Stimulated activated CD8-positive, alpha-beta memory T cell treated with anti-CD3 and anti-CD28 coated beads, Interleukin-15, amount 100 ng/mL, for 1 hour (primary cell): ENCODE measurements at places on chromosomes 3 and 15.

DNA sequence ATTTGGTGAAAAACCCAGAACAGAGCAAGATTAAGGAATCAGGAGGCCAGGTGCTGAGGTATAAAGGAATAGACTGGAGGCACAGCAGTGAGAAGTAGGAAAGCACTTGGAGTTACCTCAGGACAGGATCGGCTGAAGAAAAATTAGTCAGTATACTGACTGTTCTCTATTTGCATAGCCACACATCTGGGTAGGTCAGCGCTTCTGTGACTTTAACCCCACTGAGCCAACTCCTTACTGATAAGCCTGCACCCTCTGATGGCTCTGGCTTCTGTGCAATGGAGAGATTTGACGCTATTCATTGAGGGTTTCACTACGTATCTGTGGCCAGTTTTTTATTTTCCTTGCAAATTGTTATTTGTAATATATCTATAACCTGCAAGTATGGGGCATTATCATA, 22.3 kb downstream of the MECOM start:
- no peak for DNase-seq

DNA sequence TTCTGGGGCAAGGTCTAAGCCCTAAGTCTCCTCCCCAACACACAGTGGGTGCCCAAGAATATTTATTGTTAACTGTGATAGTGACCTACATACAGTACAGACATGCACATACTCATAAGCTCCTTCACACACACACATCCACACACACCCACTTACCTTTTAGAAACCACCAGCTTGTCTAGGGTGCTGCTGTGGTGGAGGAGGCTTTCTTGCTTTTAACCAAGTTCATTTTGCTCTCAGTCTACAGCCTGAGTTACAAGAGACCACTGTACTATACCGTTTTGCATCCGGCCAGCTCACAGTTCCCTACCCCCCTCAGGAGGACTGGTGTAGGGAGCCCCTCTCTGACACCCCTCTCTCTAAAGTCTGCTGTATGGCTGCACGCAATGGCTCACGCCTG, 16.7 kb downstream of the DAPK2 start:
- no peak for DNase-seq

- no peak for DNase-seq
These were observed 26.6 kb upstream of the FLNB start for GRCh38 chr3:57981483-57982087.

DNA sequence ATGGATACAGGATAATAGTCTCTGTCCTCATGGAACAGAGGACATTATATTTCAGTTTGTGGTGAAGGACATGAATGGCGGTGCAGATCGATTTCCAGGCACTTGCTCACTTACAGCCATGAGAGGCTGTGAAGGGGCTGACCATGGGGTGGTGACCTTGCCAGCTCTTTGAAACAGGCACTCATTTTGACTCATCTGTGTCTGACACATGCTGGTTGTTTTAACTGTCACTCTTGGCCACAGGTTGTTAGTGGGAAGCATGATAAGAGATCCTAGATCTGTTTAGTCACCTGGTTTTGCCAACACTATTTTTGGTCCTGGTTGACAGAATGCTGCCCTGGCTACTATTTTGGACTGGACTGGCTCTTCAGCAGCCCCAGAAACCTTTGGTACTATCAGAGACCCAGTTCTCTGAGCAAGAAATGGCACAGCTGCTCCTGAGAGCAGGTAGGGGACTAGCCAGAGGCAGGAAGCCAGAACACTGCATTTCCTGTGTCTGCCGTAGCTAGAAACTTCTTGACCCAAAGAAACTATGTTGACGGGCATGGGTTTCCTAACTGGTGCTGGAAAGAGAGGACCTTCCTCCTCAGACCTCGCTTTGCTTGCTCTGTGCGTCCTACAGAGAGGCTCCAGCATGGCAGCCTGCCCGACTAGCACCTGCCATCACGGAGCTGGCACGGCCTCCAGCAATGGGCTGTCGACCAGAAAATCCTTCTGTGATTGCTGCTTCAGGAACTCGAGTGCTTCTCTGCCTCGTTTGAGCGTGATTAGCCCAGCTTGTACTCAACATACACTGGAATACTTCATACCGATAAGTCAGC, 6.3 kb downstream of the PXYLP1 start:
- no peak for DNase-seq

DNA sequence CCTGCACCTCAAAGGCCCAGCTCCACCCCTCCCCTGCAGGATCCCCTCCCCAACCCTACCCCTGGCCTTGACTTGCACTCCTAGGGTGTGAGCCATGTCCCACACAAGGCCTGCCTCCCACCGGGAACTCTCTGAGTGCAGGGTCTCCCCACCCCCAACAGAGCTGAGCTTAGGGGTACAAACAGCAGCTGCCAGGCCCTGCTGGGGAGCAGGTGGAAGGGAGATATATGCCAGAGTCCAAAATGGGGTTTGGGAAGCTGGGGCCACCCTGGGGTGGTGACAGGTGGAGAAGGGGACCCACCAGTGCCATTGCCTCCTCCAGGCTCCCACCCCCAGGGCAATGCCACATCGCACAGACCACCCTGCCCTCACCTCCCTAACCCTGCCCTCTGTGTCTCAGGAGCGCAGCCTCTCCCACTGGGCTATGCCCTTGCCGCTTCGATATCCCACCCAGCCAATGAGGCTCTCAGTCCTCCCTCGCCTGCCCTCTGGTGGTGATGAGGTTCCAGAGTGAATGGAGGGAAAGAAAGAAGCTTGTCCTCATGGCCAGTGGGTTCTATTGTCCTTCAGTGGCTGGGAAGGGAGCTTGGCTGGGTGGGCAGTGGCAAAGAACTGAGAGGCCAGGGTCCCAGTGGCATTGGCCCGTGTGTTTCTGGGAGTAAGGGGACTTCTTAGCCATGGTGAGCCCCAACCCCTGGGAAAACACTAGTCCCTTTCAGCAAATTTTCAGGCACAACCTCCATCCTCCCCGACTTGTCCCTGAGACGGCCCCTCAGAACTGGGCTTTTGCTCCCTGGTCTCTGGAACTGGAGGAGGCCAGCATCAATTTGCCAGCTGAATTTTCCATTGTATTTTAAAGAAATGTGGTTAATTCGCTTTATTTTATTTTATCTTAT, 46.8 kb downstream of the CYP11A1 start:
- no peak for DNase-seq

- DNase-seq = no peak
These were observed 63.9 kb upstream of the BBX start for GRCh38 chr3:107458871-107459270.

- DNase-seq = no peak
These were observed 396.6 kb downstream of the RBMS3 start for GRCh38 chr3:29677421-29677820.

DNA sequence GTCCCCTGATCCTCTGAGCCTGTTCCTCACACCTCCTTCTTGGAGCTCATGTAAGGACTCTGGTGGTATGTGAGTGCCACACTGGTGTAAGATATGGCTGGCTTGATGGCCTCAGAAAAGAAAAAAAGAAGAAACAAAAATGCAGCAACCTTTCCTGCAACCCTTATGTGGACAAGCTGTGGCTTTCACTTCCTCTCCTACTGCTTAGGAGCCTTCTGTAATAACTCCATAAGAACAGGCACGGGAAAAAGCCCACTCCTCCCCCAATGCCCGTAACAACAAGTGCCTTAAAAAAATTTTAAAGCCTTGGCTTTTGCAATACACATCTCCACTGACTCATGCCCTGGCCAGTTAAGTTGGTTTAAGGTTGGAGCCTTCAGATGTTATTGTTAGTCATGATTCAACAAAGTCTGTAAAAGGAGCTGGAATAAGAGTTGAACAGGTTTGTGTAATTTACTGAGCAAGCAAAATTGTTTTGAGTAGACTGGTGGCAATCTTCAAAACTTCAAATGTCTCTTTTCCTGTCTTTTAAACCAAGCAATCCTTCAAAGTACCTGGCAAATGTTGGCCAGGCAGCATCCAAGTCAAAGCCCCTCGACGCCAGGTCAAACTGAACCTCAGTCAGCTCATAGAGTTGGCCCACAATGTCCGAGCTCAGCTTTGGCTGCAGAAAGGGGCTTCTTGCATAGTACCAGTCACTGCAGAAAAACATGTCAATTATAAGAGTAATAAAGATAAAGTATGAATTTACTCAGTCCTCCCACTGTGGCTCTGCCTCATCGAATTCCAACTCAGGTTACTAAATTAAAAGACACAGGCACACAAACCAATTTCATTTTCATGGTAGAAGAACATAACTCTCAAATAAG, 22.9 kb downstream of the FYCO1 start:
- DNase-seq = no peak

DNA sequence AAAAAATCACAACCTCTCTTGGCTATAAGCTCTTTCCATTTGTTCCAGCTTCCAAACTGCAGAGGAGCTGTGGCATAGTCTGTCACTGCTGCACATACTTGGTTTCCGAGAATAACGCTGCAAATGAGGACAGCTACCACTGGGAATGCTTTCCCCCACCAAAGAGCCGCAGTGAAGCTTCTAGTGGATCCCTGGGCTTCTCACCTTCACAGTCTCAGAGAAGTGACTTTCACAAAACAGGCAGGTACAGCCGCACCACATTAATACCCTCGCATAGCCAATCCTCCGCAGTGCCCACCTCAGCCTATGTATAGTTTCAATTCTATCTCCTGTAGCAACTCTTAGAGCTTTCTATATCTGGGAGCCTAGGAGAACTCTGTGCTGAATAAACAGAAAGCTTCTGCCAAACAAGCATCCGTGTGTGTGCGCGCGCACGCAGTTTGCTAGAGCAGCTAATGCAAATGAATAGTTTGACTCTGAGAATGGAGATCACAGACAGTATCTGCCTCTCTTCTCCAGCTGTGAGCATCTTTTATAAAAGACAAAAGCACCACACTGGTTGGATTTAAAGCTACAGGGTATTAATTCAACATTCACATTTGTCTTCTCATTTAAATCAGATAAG, 81.9 kb upstream of the PLXND1 start:
- DNase-seq = no peak

GRCh38 chr3:123559040-123559861, 25.6 kb downstream of the HACD2 start:
- no peak for DNase-seq

DNA sequence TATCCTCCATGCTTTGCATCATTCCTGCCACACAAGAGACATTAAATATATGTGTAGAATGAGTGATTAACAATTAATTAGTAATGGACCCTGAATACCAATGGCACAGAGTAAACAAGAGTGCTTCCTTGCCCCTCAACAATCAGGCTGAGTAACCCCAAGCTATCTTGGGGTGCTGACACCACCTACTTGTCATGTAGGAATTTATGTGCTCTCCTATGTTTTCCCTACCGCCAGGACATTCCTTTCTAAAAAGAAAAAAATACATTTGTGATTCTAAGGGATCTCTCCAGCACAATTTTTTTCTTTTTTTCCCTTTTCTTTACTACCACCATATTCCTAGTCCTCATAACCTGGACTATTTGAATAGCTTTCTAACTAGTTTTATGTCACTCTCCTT, 449.1 kb downstream of the MFSD1 start:
- no peak for DNase-seq
